HFFc6 (cell line): ENCODE measurements at places on chromosomes 1 and 21.

DNA sequence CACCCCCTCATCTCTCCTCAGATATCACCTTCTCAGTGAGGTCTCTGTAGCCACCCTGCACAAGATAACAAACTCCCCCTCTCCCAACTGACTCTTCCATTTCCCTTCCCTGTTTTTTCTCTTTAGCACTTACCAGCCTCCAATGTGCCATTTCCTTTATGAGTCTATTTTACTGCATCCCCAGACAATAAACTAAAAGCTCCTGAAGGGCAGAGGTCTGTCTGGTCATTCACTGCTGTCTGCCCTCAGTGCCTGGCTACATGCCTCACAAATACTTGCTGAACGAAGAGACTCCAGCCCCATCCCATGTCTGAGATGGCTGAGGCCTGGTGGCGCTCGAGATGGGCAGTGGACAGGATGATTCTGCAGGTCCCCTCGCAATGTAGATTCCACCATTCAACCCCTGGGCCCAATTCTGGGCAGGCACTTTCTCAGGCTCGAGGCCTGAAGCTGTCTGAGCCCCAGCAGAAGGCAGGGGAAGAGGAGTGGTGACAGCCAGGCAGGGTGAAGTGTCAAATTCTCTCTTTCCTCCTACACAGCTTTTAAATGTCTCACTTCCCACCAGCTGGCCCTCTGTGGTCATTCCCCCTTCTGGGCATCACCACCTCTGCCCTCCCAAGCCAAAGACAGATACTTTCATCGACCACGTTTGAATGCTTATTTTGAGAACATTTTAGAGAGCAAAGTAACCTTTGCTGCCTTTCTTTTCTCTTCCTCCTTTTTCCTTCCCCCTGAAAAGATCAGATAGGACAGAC, 6.6 kb downstream of the LRRN2 start:
- no peak for DNase-seq

DNA sequence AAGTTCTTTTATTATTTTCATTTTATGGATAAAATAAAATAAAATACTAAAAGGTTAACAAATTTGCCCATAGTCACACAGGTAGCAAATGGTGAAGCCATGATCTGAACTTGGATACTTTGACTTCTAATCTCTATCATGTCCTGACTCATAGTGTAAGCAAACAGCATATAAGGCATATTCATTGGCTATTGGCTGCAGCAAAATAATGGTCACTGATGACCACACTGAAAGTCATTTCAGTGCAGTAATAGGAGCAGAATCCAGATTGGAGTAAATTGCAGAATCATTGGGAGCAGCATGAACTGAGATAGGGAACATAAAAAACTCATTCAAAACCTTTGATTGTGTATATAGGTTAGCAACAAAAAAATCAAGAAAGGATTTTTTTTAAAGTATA, 262.9 kb downstream of the PLA2G4A start:
- DNase-seq = no peak

- no peak for DNase-seq
These were observed 139.6 kb downstream of the BRINP2 start for GRCh38 chr1:177310326-177310725.

GRCh38 chr1:182635871-182636270, 31.7 kb upstream of the RGS16 start:
- no peak for DNase-seq

DNA sequence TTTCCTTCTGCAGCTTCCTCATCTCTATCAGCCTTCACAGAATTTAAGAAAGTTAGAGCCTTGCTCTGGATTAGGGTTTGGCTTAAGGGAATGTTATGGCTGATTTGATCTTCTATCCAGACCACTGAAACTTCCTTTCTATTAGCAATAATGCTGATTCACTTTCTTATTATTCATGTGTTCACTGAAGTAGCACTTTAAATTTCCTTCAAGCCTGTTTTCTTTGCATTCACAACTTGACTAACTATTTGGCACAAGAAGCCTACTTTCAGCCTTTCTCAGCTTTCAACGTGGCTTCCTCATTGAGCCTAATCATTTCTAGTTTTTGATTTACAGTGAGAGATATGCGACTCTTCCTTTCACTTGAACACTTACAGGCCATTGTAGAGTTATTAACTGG, 528.5 kb downstream of the PLPP3 start:
- DNase-seq = no peak

- DNase-seq = no peak
These were observed 21.1 kb upstream of the ADGRB2 start for GRCh38 chr1:31785020-31785946.

GRCh38 chr1:244789731-244790130, 45.7 kb upstream of the COX20 start:
- no peak for DNase-seq

GRCh38 chr1:87148661-87149060, 180.0 kb upstream of the LMO4 start:
- DNase-seq = no peak

GRCh38 chr1:202804126-202804525, 4.1 kb downstream of the KDM5B start:
- no peak for DNase-seq

DNA sequence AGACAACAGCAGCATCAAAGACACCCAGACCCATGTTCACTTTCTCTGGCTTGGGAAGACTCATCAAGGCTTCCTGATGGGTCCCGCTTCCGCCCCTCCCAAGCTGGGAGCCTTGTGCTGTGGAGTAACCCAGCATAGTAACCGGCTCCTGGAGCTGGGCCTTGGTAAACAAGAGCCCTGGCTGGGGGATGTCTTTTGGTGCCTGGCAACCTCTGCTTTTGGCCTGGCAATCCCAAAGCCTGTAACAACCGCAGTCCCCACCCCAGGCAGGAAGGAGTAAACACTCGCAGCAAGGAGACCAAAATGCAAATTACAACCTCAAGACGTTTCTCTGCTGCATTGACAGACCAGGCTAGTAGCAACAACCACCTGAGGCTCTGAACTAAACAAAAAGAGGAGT, 16.9 kb upstream of the THRAP3 start:
- DNase-seq = no peak

DNA sequence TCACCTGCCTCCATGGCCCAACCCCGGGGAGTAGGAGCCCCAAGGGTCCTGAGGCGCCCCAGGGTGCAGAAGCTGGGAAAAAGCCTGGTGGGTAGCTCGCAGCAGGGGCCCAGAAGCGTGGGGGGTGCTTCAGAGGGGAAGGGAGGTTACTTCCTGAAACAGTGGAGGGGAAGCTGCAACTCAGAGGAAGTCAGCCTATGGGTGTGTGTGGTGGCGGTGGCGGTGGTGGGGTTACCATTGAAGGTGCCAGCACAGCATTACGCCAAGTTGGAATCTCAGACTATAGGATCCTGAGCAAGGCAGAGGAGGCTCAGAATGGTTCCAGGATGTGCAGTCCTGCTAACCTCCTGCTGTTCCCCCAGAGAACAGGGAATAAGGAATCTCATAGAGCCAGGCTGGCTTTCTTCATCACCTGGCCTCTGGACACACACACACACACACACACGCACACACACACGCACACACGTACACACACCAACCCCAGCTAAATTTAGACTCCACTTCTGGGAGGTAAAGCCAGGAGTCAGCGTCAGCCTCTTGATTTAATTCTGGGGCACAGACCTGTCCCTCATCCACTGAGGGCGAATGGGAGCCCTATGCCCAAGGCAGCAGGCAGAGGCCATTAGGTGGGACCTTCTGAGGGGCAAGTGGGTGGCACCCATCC, 1.3 kb downstream of the DENND4B start:
- DNase-seq = peak; percentile 58

GRCh38 chr1:159941141-159941540, 4.3 kb downstream of the IGSF9 start:
- DNase-seq = no peak

DNA sequence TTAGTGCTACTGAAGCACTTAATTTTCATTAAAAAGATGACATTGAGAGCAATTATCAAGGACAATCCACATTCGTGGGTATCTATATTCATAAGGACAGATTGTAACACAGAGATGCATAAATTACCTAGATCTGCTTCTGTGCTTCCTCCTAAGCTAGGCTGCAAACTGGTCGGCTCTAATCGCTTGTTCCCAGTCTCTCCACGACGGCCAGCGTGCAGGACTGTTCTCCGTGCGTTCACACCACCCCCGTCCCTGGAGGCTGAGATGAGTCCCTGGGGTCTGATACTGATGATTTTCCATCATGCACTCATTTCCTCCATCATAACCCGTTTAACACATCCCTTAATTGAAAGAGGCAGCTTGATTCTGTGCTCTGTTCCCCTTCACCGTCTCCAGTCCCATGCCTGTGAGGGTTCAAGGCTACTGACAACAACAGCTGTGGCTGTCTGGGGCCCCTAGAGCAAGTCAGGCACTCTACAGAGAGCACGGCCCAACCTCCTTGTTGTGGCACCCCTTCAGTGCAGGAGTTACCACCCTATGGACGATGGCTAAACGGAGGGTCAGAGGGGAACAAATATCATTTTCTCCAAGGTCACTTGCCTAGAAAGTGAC, 469.6 kb downstream of the NPHP4 start:
- no peak for DNase-seq

- DNase-seq = no peak
These were observed 15.1 kb downstream of the FAAP20 start for GRCh38 chr1:2179283-2180013.

DNA sequence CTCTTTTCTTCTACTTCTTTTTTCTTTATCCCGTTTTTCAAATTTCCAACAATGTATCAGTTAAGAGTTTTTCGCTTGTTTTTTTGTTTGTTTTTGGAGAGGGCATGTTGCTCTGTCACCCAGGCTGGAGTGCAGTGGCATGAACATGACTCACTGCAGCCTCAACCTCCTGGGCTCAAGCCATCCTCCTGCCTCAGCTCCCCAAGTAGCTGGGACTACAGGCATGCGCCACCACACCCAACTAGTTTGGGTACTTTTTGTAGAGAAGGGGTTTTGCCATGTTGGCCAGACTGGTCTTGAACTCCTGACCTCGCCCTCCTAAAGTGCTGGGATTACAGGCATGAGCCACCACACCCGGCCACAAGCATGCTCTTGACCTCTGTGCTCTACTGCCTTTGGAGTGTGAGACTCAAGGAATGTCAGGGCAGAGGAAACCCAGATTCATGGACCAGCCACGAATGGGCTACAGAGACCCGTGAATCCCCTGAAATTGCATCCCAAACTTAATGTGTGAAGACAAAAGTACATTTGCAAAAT, 65.1 kb upstream of the HSD17B7 start:
- peak; percentile 36 for DNase-seq

GRCh38 chr1:161382214-161383019, 14.7 kb upstream of the CFAP126 start:
- peak; percentile 72 for DNase-seq

GRCh38 chr1:33502726-33503125, 30.3 kb downstream of the ZSCAN20 start:
- peak; percentile 20 for DNase-seq

- no peak for DNase-seq
These were observed 32.6 kb downstream of the B3GALT5 start for GRCh38 chr21:39645331-39645730.

GRCh38 chr1:62774971-62775595, 8.8 kb upstream of the ATG4C start:
- DNase-seq = no peak

DNA sequence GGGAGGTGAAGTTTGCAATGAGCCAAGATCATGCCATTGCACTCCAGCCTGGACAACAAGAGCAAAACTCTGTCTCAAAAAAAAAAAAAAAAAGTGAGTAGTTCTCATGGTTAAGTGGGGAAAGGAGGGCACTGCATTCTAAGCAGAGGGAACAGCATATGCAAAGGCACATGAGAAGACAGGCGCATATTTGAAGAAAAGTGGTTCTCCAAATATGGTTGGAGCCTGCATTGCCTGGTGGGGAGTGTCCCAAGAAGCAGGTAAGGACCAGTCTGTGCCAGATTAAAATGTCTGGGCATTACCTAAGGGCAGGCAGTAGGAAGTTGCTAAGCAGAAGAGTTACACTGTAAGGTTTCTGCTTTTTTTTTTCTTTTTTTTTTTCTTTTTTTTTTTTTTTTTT, 2.5 kb upstream of the KPNA6 start:
- DNase-seq = no peak

DNA sequence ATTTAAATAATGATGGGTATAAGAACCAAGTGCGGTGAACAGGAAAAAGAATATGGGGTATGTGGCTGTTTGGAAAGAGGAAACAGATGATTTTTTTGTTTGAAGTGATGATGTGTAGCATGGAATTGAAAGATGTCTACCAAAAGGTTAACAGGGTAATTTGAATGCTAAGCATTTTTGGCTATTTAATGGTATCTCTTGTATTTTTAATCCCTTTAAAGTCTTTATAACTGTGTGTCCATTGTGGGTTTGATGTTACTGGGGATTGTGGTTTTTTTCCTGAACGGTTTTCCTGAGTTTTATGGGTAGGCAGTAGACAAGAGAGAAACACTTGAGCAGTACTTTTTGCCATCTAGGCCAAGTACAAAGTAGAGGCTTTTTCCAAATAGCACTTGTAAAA, 63.2 kb downstream of the PRDM2 start:
- no peak for DNase-seq

DNA sequence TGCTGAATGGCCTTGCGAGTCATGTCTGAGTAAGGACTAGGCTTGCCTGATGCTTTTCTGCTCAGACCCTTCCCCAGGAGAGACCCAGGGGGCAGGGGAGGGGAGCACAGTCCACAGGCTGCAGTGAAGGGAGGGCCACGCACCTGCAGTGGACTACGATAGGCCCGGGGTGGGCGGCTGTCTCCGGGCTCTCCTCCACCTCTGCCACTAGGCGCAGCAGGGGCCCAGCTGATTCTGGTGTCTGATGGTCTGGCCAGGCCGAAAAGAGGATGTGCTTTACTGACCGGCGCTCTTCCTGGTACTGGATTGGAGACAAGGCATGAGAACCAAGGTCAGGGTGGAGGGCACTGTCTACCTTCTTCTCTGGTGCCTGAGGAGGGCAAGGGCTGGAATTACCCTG, 7.9 kb upstream of the ARL8A start:
- DNase-seq = no peak
